ENCODE measurements at places on chromosomes 16 and 17.

DNA sequence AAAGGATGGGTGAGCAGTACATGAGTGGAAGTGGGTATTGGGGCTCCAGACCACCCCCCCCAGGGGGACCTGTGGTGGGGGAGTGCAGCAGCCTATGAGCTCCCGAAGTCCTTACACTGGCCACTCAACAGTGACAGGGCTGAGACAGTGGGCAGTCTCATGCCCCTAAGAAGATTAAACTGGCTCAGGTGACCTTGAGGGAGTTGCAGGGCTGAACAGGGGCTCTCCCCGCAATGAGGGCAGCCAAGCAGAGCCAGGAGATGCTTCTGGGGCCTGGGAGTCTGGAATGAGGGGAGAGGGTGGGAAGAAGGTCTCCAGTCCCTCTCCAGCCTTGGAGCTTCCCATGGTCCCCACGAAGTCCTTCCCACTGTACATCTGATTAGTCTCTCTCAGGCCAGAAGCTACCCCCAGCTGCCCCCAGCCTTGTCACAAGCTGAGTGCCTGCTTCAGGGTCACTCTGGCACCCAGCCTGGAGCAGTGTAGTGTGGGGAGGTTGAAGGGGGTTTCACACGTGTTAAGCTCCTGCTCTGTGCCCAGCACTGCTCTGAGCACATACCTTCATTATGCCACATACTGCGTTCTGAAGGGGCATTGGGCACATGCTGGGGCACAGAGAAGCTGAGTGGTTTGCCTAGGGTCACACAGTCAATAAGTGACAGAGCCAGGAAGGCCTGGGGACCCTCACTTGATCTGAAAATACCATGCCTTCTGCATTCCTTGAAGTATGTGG, 1.0 kb upstream of the CDH16 start:
- DNase-seq, result no peak

DNA sequence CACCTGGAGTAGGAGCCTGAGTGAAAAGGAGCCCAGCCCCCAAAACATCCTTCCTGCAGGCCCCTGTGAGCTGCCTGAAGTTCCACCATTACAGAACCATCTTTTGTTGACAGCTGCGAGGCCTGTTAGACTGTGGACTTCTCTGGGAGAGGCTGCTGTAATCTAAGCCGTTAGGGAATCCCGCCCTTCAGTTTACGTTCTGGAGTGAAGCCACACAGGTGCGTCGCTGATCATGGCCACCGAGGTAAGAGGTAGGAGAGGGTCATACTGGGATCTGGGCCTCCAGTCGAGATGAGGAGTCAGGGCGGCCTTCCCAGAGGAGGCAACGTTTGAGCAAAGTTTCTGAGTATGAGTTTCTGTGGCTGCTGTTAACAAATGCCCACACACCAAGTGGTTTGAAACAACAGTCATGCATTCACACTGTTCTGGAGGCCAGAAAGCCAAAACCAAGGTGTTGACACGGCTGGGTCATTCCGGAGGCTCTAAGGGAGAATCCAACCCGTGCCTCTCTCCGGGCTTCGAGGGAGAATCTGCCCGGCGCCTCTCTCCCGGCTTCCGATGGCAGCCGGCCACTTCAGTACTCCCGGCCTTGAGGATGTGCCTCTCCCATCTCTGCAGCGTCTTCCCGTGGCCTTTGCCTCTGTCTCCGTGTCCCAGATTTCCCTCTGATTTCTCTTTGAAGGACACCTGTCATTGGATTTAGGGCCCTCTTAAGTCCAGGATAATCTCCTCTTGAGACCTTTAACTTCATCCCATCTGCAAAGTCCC, 26.6 kb upstream of the ATP2C2 start:
- DNase-seq, result no peak

DNA sequence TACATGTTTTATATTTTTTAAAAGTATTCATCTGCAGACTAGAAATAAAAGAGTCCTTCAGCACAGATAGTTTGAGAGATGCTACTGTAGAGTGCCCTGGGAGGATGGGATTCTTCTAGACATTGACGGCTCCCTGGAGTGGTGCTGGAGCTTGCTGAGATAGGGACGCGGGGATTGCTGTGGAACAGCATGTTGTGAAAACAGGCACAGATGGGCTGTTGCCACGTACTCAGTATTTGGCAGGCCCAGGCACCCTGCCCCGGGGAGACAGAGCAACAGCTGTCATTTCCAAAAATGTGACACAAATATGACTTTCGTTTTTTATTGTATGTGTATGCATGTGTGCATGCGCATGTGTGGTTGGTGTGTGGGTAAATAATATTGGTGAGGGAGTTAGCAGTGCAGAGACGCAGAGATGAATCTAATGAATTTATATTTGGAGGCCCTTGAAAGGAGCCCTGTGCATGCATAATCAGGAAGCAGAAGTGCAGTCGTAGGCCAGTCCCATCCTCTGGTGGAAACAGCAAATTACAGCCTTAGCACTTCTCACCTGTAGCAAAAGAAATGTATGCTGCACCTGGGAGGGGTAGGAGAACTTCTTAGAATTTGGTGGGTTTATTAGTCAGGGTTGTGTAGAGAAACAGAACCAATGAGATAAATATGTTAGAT, 6.2 kb upstream of the ABCA8 start:
- DNase-seq, result no peak

GRCh38 chr17:44071198-44071520, 624 bp downstream of the G6PC3 start:
- no peak for DNase-seq

GRCh38 chr17:78141437-78142118, 4.6 kb upstream of the C17orf99 start:
- DNase-seq, result no peak

- DNase-seq, result peak; percentile 59
Observed at GRCh38 chr16:77290451-77291115, 91.4 kb downstream of the SYCE1L start.

- no peak for DNase-seq
Observed at GRCh38 chr17:39200070-39200879, at the start of gene RPL19. Gene RPL19 (plus strand): TSS chr17:39200283. CDS start chr17:39200345, 62 bp downstream.

- no peak for DNase-seq
Observed at GRCh38 chr16:28131181-28131580, 67.7 kb upstream of the GSG1L start.

- no peak for DNase-seq
Observed at GRCh38 chr16:75794426-75794825, 68.1 kb upstream of the CPHXL start.

DNA sequence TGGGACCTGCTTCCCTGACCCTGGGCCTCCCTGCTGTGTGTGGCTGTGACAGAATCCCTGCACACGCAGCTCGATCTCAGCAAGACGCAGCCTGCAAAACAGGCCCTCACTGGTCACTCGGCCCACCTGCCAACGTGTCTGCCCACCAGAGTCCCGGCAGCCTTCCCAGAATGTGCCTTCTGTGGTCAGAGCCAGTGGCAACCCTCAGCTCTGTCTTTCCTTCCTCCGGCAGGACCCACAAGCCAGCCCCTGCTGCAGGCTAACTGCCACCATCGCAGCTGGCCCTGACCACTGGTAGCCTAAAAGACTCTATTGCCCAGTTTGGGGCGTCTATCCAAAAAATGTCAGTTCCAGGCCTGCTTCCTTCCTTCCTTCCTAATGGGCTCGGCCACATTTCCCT, 83.2 kb downstream of the LITAF start:
- no peak for DNase-seq

GRCh38 chr17:56742601-56743000, 91.1 kb downstream of the C17orf67 start:
- DNase-seq, result peak; percentile 55

DNA sequence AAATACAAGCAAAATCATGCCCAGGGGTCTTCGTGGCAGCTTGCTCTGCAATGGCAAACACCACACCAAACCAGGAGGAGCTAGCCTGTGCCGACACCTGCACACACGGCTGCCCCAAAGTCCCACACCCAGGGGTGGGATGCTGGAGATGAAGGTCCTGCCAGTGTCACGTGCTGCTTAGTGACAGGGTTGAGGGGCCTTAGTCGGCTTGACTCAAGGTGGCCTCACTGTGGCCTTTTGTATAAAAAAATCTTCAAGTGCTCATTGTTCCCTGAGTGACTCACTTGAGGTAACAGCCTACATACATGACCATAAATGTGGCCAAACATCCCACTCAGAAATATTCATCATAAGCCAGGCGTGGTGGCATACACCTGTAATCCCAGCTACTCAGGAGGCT, 7.3 kb downstream of the TRIM65 start:
- DNase-seq, result no peak

DNA sequence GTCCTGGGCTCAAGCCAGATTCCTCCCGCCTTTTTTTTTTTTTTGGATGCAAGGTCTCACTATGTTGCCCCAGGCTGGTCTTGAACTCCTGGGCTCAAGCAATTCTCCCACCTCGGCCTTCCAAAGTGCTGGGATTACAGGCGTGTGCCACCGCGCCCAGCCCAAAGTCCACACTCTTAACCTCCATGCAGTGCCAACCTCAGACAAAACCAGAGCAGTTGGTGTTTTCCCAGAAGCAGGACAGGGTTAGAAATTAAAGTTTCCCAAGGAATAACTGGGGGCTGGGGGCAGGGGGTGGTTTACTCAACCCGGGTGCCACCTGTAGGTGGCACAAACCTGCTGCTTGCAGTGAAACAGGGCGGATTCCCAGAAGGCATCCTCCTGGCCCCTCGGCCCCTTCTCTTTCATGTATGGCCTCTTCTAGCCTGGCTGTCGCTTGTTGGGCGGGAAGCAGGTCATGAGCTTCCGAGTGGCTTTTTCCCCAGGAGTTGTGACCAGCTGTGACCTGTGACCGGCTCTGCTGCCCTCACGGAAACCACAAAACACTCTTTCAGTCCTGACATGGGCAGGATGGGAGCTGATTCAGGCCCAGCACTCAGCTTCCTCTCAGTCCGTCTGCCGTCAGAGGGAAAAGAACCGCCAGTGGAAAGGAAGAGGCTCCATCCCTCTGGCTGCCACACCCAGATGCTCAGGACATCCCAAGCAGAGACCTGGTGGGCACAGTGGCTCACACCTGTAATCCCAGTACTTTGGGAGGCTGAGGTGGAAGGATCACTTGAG, 25.6 kb upstream of the USP7 start:
- DNase-seq, result no peak
